Stimulated activated CD4-positive, alpha-beta T cell treated with anti-CD3 and anti-CD28 coated beads, Interleukin-4, amount 100 ng/mL, for 4 hours (primary cell): ENCODE measurements at places on chromosomes 4 and X.
A peak's percentile ranks its signal among the peaks of the same experiment; 100 is the strongest.

DNA sequence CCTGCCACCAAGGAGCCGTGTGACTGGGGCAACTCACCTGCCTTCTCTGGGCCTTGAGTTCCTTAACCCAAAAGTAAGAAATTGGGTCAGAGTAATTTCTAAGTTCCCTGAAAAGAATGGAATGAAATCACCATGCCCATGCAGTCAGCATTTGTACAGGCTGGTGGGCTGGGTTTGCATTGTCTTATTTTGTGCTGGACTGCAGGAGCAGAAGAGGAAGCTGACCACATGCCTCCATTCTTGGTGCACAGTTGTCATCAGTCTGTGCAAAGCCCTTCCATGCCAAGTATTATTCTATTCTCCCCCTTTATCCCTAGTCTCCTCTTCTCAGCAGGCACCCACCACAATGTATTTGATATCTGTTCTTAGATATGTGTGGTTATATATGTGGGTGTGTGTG is 56.3 kb downstream of the FHDC1 start:
- no peak for DNase-seq

DNA sequence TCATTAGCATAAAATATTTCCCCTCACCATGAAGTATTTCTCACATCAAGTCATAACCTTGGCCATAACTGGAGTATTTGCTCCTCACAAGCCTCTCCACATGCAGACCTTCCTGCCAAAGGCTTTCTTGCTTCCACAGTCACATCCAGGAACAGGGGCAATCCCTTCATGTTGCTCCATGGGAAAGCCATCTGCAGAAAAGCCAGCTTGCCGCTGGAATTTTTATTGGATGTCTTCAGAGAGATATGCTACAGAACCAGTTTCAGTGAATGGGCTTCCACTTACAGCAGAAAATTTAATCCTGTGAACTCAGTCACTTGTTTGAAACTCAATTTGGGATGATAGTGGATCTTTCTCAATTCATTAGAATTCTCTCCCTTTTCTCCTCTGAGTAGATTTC is 3.2 kb upstream of the CDKN2AIP start:
- DNase-seq = no peak

DNA sequence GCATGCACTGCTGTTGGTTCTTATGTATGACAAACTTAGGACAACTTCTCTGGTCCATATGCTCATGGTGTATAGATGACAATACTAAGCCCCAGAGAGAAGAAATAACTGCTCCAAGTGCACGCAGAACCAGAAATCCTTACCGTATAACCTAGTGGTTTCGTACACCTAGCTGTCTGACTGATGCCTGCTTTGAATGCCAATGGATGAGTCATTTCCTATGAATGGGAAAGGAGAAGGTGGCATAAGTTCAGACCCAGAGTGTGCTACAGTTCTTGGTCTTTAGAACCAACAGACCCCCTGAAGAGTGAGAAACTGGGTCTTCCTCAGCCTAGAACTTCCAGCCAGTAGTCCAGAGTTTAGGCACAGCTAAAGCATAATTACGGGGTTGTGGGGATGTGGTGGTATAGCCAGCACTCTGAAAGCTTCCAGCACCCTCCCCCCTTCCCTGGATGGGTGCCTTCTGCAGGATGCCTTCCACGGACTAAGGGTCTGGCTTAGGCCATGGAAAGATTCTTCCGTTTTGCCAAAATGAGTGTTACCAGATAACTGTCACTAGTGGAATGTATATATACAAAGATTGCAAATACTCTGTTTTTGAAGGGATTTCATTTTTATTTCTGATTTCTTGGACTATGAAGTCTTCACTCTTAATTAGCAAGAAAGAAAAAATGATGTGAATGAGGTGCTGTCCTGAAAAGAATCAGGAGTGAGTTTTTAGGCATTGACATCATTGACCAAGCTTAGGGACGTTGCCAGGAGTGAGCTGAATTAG is 84.6 kb upstream of the PACRGL start:
- DNase-seq = no peak

DNA sequence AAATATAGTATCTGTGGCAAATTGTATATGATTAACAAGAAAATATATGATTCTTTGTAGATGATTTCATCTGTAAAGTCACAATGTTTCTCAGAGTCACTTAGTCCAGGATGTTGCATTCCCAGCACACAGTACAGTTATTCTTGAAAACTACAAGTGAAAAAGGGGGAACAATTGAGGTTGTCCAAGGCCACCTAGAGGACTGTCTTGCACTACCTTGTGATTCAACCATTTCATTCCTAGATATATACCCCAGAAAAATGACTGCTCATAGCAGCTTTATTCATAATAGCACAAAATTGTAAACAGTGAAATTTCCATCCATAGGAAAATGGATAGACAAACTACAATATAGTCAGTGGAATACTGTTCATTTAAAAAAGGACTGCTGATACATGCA is 16.0 kb downstream of the C4orf33 start:
- no peak for DNase-seq

DNA sequence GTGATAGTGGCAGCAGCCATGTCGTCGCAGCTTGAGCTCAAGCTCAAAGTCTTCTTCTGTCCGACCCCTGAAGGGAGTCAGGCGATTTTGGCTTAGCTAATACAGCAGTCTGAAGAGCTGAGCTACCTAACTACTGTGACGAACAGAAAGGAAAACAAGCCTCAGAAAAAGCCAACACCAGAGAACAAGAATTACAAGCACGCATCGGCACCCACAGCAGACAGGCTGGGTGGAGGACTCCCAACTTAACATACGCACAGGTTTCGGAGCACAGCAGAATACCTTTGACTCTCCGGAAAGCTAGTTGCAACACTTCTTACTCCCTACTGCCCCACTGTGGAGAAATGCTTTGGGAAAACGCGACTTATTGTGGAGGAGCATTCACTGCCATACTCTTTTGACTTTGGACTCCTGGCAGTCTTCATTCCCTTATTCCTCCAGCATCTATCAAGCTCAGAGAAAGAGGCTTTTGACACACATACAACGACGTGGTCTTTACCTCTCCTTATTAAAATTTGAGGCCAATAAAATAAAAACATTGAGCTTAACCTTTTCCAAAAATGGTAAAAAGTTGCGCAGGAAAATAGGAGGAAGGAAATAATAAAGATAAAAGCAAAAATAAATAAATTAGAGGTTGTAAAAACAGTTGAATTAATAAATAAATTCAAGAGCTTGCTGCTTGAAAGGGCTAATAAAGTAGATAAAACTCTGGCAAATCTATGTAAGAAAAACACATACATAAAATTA is 41.3 kb upstream of the GPC3 start:
- peak; percentile 5 for DNase-seq

GRCh38 chr4:165204462-165204830 is 2.9 kb upstream of the KLHL2 start:
- DNase-seq = peak; percentile 26

GRCh38 chr4:25843340-25844097 is 19.3 kb downstream of the SEL1L3 start:
- no peak for DNase-seq

GRCh38 chr4:150817804-150818528 is 197.1 kb downstream of the LRBA start:
- no peak for DNase-seq

DNA sequence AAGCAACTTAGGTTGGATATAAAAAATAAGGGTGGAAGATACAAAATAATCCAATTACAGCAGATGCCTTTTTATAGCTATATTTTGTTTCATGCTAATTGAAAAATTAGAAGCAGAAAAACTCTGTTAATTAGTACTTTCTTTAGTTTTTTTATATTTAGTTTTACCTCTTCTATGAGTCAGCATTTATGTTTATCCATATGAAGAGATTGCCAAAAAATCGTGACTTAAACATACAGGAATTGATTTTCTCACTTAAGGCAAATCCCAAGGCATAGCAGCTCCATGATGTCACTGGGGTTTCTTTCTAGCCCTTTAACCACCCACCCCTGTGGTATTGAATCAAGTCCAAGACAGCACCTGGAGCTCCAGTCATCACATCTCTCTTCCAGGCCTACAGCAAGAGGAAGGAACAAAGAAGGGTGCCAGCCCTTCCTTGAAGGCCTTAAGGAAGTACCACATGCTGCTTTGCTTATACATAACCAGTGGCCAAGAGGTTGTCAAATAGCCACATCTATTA is 365.8 kb upstream of the TENM3 start:
- DNase-seq = no peak

GRCh38 chrX:72392042-72392441 is 86.3 kb upstream of the CITED1 start:
- DNase-seq = no peak

DNA sequence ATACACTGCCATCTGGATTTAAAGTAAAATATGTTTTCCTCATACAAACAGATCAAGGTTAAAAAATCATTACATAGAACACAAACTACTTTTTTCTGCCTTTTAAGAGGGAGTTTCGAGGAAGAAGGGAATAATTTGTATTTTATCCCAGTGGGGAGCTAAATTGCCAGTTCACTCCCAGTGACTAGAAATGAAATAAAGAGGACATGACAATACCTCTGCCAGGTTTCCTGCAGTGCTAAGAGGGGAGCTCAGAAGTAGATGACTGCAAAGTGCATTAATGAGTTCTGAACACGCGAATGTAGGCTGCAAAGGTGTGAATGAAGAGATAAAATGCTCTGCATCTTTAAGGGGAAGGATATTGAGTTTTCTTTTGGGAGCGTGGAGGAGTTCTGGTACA is 69.7 kb downstream of the SRPX start:
- DNase-seq = no peak

- no peak for DNase-seq
These were observed 287.7 kb downstream of the CPXCR1 start for GRCh38 chrX:89034679-89035078.

- no peak for DNase-seq
These were observed 14.7 kb downstream of the CHST7 start for GRCh38 chrX:46588263-46588662.

DNA sequence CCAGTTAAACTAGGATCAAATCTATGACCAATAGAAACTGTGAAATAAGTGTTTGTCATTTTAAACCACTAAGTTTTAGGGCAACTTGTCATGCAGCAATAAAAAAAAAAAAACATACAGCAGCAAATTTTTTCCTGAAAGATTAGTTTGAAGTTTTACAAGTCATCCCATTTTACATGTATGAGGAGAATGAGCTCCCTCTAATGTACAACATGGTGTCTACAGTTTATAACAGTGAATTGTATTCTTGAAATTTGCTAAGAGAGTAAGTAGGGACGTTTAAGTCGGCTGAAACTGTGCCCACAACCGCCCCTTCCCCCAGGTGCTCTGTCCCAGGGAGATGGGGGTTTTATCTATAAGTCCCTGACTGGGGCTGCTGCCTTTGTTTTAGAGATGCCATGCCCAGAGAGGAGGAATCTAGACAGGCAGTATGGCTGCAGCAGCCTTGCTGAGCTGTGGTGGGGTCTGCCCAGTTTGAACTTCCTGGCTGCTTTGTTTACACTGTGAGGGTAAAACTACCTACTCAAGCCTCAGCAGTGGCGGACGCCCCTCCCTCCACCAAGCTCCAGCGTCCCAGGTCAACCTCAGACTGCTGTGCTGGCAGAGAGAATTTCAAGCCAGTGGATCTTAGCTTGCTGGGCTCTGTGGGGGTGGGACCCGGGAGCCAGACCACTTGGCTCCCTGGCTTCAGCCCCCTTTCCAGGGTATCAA is 499.3 kb upstream of the CT83 start:
- no peak for DNase-seq

- DNase-seq = no peak
These were observed 102.0 kb downstream of the RTL5 start for GRCh38 chrX:72029483-72030411.

DNA sequence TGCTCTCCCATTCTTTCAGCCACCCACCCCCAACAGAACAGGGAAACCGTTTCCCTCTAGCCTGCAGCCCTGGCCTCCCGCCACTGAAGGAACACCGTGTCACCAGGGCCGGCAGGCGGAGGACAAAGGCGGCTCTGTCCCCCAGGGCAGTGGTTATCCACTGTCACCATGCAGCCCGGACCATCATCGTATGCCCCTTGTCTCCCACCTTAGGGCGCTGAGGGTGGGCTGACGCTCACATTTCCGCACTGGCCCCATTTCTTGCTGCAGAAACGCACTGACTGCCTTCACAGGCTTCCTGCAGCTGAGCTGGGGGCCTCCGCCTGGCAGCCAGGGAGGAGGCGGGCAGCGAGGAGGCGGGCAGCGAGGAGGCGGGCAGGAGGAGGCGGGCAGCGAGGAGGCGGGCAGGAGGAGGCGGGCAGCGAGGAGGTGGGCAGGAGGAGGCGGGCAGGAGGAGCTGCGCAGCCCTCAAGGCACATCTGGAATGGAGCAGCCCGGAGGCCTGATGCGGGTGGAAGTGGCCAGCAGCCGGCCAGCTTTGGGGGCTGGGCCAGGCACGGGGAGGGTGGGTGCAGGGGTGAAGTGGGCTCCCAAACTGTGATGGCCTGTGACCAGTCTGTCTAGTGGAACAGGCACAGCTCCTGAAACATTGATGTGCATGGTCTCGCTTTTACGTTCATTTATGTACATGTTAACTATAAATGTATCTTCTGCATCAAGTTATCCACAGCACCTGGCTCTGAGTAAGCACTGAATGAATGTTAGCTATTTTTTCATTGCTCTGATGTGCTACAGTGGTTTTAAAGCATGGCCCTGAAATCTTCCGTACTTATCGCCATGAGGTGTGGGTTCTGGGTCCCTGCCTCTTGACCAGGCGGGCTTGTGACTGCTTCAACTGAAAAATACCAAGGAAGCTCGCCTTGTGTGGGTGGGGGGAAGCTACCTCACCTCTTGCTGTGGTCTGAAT is 20.6 kb upstream of the KIAA0232 start:
- no peak for DNase-seq

- no peak for DNase-seq
These were observed 113.5 kb downstream of the VSIG4 start for GRCh38 chrX:65926095-65927019.

DNA sequence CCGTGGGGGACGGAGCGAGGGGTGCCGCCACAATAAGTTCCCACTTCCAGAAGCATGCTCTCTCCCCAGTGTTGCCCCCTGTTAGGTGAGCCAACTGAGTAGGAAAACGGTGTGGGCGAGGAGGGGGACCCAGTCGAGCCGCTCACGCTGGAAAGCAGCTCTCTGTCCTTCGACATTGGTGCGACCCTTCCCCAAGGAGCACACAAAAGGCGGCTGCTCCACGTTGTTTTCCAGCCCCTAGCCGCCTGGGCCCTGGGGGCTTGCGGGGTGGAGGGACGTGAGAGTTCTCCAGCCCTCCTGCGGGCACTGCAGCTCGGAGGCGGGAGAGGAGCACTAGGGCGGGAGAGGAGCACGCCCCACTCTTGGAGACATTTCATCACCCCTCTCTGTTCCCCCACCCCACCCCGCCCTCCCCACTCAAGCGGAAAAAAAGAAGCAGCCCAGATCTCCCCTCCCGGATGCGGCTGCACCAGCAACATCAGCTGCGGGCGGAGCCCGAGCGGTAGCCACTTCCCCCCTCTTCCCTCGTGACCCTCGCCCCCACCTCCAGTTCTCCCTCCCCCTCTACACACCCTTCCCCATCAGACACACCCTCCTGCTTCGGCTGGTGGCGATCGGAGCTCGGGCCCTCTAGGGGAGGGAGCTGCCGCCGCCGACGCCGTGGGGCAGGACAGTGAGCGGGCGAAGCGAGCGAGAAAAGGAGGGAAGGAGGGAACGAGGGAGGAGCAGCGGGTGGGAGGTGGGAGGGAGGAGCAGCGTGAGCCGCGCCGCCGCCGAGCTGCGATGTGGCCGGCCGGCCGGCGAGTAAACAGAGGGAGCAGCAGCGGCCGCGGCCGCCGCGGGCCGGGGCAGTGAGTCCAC is at the start of gene DOCK11:
DOCK11 (plus strand) TSS at position 755 of the 861 bp plus-strand sequence. CDS start 157 bp downstream, outside the sequence.
- peak; percentile 83 for DNase-seq
